ENCODE measurements at places on chromosomes 1 and 21.

- peak; percentile 83 for DNase-seq
These were observed 4.9 kb downstream of the MACO1 start for GRCh38 chr1:25435397-25436108.

GRCh38 chr1:36420409-36420808 is 22.7 kb upstream of the LSM10 start:
- no peak for DNase-seq

GRCh38 chr1:57599236-57599994 is 175.6 kb upstream of the DAB1 start:
- no peak for DNase-seq

DNA sequence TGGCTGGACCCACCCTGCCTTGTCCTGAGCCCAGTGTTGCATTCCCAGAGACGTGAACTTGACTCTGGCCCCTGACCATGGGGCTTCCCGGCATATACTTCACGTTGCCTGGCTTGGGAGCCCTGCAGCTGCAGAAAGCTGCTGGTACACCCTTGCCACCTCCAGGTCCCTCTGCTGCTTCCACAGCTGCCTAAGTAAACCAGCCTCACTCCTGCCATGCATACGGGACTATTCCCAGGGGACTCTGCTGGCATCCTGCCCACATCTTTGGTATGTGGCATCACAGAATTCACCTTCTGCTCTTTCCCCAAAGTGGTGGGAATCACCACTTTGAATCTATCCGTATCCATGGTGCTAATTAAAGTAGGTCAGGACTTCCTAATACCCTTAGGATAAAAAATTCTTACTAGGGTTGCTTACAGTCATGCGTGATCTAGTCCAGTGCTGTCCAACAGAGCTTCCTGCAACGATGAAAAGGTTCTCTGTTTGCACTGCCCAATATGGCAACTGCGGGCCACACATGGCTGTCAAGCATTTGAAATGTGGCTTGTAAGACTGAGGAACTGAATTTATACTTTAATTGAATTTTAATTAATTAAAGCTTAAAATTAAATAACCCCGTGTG is 203.0 kb downstream of the GRIK3 start:
- DNase-seq = no peak

- DNase-seq = no peak
These were observed 20.2 kb downstream of the RRAGC start for GRCh38 chr1:38839363-38839762.

DNA sequence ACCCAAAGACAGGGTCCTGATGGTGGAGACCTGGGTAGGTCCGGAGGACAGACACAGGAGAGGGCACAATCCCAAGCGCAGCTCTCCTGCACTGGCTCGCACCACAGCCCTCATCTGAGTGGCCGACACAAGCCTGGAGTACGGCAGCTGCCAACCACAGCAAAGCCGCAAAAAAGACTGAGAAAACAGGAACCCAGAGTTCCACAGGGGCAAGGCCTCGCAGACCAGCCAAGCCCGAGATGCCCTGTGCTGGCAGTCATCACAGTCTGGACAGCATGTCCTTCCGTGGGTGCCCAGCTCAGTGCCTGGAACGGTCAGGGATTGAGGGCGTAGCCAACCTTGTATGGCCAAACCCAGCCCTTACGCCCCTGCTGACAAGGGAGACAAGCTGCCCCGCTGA is 11.4 kb downstream of the ZBTB48 start:
- DNase-seq = no peak

GRCh38 chr21:17139696-17140095 is 373.1 kb upstream of the CXADR start:
- DNase-seq = no peak

DNA sequence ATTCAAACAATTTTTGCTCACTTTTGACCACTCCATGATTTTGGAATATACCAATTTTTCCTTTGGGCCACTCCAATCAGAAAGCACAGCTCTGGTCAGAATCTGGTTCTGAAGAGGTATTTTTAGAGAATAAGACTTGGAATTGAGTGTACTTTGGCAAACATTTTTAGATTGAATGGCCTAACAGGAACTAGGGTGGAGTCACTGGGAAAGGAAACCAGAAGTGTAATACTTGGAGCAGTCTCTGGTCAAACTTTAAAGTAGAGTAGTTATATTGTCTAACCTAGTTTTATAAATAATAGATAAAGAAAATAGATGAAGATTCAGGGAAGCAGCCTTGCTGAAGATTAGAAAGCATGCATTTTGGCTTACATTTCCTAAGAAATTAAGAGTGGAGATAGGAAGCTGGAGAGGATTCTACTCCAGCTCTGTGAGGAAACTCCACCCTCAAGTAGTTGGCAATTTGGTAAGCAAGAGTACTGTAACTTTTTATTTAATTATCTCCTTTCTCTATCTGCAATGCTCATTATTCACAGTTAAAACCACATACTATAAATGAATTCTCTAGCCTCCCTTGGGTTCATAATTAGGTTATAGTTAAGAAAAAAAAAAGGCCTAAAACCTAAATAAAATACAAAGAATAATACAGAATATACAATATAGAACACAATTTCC is 15.8 kb downstream of the STIL start:
- no peak for DNase-seq

GRCh38 chr1:151535326-151536271 is 4.5 kb upstream of the TUFT1 start:
- no peak for DNase-seq

DNA sequence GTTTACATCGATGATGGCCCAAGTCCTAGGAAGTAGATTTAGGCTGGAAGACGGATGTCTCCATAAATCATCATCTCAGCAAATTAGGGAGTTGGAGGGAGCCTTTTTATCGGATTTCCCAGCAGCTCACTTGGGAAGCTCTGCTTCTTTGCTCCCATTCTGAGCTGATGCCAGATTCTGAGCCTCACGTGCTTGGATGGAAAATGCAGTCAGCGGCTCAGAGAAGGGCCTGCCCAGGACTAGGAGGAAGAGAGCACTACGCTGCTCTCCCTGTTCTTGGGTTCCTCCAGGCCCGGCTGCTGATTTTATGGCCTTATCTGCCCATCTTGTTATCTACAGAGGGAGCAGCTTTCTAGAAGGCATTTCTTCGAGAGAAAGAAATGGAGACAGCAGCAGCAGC is 42.0 kb downstream of the UBIAD1 start:
- no peak for DNase-seq

DNA sequence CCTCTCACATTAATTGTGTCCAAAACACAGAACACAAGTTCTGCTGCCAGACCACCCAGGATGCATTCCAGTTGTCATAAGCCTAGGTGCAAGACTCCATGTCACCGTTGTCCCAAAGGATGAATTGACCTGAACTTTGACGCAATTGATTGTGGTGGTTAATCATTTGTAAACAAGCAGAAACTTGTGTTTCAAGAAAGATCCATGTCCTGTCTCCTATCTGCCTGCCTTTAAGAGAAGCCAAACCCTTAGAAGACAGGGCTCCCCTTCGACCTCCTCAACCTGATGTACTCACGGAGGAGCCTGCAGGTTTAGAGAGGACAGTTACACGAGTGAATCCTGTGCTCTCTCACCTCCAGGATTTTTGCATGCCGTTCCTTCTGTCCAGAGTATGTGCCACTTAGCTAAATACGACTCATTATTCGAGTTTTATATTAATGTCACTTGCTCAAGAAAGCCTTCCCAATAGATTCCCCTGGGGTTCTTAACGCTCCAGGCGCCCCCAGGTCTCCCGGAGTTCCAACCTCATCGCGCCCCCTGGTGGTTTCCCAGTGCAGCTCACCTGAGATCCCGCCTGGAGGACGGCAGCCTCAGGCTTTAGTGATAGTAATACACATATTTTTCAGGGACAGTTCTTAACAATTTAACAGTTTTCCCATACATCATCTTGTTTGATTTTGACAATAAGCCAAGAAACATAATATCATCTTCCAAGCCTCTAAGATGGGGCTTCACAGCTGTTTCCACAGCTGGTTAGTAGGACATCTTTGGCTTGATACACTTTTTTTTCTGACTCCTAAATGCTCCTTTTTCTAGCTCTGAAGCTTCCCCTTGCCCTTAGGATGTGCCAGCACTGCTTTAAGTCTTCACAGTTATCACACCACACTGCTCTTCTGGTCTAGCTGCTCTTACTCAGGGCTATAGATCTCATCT is 2.4 kb upstream of the C8B start:
- DNase-seq = no peak

GRCh38 chr1:188432427-188432826 is 1603.7 kb downstream of the PLA2G4A start:
- DNase-seq = no peak

DNA sequence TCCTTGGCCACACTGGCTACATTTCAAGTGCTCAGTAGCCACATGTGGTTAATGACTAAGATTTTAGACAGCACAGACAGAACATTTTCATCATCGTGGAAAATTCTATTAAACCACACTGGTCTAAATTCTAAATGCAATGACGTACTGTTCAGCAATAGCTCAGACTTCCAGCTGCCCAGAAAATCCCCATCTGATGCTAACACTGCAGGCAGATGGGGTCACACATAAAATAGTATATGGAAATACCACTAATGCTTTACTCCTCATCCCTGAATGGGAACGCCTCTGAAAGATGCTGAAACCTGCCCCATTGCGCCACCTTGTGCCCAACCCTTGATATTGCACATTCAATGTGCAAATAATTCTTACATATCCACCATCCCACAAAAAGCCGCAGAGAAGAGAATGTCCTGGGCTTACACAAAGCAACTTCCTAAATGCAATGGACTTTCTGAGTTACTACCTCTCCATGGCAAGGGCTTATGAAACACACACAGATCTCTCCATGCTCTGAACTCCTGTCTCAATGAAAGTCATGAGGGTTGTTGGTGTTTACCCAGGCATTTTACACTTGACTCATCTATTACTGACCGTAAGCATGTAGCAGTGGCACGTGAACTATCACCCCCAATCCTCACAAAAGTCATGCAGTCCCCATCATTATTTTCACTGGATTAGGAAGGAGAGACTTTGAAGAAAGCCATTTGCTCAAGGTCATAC is 20.3 kb upstream of the SLC5A9 start:
- peak; percentile 67 for DNase-seq

DNA sequence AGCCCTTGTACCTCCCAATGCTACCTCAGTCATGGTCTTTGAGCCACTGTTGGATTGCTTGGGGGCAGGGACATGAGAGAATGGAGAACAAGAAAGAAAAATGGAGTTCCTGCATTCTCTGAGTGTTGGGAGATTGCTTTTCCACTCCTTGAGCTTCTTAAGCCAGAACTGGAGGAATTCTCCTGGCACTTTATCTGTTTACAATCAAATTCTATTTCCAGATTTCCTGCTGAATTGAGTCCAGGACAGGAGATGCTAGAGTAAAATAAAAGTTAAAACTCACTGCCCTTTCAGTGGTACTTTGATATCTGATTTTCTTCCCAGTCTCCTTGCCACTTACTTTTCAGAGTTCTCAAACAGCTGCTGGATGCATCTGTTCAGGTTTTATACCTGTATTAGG is 24.4 kb upstream of the DEPDC1 start:
- no peak for DNase-seq

DNA sequence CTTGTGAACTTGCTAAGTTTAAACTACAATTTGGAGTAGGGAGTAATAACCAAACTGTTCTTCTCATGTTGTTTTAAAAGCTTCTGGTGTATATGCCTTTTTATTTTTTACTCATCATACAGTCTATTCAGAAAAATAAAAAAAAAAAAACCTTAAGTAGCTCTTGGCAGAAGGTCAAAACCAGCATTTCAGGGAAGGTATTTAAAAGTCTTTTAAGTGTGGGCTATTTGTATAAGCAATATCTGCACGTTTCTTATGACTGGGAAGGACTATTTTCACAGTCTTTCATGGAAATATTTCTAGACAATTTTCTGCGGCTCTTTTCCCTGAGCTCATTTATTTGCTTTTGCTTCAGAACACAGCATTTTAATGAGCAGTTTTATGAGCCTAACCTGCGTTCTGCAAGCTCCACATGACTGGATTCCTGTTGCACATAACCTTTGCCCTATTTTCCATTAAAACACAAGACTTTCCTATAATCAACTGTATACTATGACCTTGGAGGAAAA is 60.9 kb upstream of the C1orf105 start:
- DNase-seq = peak; percentile 83

- DNase-seq = peak; percentile 16
These were observed 4.4 kb downstream of the FOXD3 start for GRCh38 chr1:63326473-63327380.

GRCh38 chr1:147334292-147334691 is 91.8 kb downstream of the CHD1L start:
- peak; percentile 5 for DNase-seq

DNA sequence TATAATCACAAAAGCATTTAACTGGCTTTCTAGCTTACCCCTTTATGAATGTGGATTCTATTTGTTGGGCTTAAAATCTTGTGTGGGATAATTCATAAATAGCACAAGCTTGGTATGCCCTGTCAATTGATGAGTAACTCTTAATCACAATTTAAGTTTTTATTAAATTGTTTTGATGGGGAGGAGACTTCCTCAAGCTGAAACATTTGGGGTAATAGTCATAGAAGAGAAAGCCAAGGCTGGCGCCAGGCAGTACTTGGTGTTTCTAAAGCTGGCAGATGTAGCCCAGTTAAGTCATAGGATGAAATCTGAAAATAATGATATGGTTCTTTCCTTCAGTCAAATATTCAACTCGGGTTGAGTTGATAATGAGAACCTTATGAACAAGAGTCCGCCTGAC is 167.2 kb downstream of the FMN2 start:
- DNase-seq = no peak

DNA sequence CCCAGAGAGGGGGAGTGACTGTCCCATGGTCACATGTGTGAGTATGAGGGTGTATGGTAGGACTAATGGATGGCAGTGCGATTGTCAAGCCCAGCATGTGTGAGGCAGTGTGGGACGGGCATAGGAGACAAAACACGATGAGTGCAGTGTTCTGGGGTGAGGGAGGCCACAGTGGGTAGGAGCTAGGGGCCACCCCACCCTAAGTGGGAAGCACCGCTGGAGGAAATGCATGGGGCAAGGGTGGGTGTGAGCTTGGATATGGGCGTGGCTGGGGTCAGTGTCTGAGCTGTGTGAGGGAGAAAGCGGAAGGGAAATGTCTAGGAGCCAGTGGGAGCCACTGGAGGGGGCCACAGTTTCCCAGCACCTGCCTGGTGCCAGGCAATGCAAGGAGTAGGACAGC is 56.5 kb downstream of the FOXO6 start:
- DNase-seq = no peak

GRCh38 chr1:102529446-102529845 is 532.7 kb upstream of the OLFM3 start:
- no peak for DNase-seq

GRCh38 chr1:54998677-54999076 is at the start of gene BSND:
Gene BSND (plus strand): TSS chr1:54998933. CDS start chr1:54999187, 254 bp downstream.
- no peak for DNase-seq

- DNase-seq = no peak
These were observed 8.5 kb downstream of the CFHR4 start for GRCh38 chr1:196896355-196896754.

GRCh38 chr1:180248731-180249681 is 18.9 kb downstream of the LHX4 start:
- DNase-seq = no peak

GRCh38 chr1:117646007-117646811 is 40.4 kb downstream of the TENT5C start:
- peak; percentile 22 for DNase-seq

DNA sequence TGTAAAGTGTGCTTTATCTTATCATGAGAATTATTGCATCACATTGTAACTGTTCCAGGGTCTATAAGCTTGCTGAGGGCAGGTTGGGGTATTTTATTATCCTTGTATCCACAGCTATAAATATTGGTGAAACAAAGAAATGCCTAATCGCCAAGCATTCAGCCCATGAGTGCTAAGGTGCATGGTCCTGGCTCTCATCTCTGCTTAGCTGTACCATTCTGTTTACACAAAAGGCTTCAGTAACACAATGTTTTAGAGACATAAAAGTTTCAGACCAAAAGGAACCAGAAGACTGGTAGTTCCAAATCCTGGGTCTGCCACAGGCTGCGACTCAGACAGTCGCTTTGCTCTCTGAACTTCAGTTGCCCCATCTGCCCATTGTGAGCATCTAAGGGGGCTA is 99.6 kb upstream of the C8B start:
- no peak for DNase-seq
